ENCODE measurements at places on chromosomes 12 and 14. TPM values are rescaled to one million over a fixed set of nuclear protein-coding genes. Genes with fewer than 3 reads are reported as not detected.

DNA sequence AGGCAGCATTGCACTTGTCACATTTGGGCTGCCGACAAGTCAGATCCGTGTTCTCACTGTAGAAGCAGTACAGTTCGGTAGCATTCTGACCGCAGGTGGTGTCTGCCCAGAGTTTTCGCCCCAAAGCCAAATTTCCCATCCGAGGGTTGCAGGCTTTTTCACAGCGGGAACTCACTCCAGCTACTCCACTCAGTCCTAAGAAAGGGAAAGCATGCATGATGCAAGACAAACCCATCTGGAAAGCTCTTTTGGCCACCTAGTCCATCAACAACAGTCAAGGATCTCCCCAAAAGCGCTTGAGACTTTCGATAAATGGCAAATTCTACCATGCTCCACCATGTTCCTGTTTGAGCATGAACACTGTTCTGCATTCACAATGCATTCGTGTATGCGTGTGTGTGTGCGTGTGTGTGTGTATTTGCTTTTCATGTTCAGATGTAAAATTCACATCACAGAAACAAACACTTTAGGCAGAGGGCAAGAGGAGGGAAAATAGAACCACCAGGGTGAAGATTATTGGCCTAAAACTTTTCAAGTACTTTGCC is 3.2 kb downstream of the NTN4 start:
- DNase-seq: peak; percentile 14

DNA sequence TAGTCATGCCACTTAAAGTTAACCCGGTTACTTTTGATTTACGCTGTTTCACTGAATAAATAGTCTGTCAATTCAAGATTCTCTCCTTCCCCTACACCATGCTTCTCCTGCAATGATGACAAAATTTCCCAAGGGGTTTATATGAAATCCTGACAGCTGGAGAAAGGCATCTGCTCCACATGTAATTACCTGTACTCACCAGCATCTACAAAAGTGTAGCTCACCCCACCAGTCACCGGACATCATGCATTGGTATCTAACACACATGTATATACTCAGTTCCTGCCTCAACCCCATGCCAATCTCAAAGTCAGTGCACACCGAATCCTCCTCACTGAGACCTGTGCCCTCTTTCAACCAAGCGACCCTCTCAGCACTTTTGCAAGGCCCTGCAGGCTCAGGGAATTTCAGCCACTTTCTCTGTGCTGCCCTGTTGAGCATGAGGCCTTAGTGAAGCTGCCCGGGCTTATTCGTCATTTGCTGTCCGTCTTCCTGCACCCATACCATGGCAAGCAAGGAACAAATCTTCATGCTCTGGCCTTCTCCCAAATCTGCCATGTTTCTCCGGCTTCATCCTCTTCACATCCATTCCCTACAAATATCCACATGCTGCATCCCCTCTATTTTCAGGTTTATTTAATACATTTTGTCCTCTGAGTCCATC is 131.6 kb downstream of the SEC23A start:
- no peak for DNase-seq

The GPD1 gene
- polyA plus RNA-seq: 0.06 TPM

- DNase-seq: peak; percentile 59
Observed at GRCh38 chr14:38137005-38137404, 70.7 kb upstream of the SSTR1 start.

The BCL11B gene
- polyA plus RNA-seq: not detected

DNA sequence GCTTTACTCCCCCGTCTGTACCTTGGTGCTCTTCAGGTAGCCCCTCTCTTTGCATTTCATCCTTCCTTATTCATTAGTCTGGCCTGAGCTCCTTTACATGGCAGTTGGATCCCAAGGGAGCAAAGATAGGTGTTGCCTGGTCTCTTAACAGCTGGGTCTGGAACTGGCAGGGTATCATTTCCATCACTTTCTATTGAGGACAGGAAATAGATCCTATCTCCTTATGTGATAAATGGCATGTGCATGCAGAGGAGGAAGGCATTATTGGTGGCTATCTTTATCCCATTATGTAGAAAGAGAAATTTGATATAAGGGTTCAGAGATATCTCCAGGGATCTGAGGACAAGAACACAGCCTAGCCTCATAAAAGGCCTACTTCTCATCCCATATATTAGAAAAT is 54.6 kb upstream of the OAS1 start:
- no peak for DNase-seq

DNA sequence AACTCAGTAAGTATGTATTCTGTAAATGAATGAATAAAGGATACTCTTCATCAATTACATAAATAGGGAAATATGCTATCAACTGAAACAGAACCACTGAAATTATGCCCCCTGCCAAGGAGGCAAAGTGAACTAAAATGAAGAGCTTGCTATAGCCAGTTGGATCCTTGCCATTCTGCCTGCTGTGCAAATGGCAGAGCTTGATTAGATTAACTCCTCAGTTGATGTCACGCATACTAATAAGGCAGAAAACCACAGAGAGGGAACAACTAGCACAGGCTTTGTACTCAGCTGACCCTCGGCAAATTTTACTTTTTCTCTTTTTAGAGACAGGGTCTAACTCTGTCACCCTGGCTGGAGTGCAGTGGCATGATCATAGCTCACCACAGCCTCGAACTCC is 36.7 kb upstream of the FERMT2 start:
- no peak for DNase-seq

- peak; percentile 23 for DNase-seq
Observed at GRCh38 chr12:116818341-116818856, 62.8 kb downstream of the HRK start.

- no peak for DNase-seq
Observed at GRCh38 chr12:120402217-120402616, 33.3 kb upstream of the MSI1 start.

DNA sequence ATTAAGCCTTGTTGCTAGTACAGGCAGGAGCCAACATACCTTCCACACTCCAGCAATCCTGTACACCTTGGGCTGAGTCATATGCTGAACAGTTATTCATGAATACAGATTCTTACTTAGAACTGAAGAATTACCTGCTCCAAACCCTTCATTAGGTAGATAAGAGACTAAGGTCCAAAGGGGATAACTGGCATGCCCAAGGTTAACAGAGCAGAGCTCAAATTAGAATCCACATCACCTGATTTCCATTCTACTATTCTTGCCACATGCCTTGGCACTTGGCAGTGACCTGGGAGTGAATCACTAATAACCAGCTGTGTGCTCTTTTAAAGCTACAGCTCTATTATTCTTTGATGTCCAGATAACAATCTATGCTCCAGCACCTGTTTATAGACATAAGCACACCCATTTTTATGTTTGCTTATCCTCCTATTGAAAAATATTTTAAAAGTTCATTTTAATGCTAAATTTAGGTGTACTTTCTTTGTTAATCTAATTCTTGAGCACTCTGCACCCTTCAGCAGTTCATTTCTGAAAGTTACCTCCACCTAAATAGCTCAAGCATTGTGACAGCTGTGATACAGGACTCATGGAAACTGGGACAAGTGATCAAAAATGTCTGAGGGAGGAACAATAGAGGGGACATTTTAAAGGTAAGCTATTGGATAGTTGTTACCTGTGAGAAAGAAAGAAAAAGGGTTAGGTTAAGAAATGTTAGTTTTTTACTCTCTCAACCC is 19.4 kb downstream of the LPCAT3 start:
- DNase-seq: no peak

GRCh38 chr12:119211884-119212283 is 33.2 kb downstream of the HSPB8 start:
- no peak for DNase-seq

DNA sequence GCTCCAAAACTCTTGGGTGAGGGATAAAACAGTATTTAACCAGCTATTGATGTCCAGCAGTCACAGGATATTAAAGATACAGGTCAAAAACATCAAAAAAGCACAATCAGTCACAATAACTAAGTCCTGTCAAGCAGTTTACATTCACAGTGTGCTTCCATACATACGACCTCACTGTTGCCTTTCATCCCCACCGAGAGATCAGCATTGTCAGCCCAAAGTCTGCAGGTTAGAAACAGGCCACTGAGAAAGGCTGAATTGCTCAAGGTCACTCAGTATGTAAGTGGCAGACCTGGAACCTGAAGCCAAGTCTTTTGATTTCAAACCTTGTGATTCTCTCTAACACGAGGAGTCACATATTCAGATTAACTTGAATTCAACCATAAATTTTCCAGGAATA is 124.9 kb downstream of the GXYLT1 start:
- no peak for DNase-seq

DNA sequence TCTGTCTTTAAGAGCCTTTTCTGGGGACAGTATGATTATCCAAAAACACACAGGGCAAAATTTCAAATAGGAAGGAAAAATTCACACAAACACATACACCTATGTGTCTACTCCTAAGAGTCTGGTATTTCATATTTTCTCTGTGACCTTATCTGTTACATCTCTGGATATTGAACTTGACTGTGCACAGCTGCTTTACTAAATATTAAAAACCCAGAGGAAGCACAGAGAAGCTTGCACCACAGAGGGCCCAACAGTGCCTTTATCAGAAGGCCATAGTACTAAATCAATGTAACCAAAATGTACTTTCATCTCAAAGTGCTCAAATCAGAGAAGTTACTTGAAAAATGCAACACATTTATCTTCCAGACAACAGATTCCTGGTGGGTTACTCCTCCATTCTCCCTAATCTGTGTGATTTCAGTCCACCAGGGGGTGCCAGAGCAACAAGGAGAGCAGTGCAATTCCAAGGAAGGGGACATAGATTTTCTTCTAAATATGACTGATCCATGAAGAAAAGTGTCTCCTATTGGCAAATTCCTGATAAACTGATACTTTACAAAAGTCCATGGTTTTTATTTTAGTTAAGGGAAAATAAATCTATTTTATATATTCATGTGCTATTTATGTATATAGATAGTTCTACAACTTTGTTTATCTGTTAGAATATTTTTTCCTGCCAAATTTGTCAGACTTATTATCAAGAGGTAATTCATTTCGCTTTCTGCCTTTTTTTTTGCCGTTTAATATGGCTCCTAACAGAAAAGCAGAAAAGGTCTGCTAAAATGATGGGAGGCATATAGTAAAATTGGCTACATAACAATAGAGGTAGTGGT is 617.6 kb downstream of the LRFN5 start:
- peak; percentile 68 for DNase-seq

- no peak for DNase-seq
Observed at GRCh38 chr12:111428081-111428727, 22.5 kb downstream of the SH2B3 start.

DNA sequence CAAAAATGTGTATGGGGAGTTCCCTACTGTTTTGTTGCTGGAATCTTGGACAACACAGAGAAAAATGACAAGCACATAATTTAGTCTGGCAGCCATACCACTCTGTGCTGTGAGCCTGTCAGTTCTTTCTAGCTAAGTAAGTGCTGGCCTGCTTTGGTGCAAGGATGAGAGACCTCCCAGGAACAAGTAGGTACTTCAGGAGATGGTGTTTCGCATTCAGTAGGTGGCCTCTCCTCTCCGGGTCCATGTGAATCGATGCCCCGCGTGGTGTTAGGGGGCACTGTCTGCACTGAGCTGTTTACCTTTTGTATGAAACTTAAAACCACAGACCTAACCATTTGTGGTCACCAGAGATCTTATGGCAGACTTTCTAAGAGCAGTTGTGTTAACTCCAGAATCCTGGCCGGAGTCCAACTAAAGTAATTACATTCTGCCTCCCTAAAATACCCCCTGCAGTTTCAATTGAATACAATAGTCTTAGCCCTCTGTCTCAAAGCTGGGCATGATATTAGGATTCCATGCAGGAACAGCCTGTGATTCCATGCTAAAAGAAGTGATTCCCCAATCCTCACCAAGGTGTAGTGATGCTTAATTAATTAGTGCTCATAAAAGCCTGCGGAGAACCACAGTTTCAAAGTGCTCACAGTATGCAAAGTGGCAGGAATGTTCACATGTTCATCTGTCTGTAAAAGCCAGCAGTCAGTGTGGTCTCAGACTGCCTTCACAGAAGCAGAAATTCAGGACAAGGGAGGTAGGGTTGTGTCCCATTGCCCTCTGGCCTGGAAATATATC is 64.2 kb downstream of the LLPH start:
- DNase-seq: peak; percentile 76

DNA sequence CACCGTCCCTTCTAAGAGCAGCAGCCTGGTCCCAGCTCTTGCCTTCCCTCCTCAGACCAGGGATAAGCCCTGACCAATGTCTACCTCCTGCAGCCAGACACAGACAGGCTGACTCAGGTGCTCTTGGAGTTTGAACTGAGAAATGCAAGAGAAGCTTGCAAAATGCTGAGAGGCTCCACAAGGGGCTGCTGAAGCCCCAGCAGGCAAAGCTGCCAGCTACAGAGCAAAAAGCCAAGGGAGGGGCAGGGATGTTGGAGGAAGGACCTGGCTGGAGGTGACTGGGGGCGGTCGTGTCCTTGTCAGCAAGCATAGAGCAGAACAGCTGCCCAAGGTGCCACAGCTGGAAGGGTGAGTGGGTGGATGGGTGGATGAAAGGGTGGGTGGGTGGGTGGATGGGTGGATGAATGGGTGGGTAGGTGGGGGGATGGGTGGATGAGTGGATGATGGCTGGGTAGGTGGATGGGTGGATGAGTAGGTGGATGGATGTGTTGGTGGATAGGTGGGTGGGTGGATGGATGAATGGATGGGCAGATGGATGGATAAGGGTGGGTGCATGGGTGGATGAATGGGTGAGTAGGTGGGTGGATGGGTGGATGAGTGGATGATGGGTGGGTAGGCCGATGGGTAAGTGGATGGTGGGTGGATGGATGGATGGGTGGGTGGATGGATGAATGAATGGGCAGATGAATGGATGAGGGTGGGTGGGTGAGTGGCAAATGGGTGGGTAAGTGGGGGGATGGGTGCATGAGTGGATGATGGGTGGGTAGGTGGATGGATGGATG is 4.0 kb upstream of the INF2 start:
- DNase-seq: no peak

GRCh38 chr12:40158592-40159111 is 52.8 kb upstream of the SLC2A13 start:
- no peak for DNase-seq

The PLD4 gene
- 0.05 TPM for polyA plus RNA-seq

The TMEM117 gene
- 6.1 TPM for polyA plus RNA-seq

DNA sequence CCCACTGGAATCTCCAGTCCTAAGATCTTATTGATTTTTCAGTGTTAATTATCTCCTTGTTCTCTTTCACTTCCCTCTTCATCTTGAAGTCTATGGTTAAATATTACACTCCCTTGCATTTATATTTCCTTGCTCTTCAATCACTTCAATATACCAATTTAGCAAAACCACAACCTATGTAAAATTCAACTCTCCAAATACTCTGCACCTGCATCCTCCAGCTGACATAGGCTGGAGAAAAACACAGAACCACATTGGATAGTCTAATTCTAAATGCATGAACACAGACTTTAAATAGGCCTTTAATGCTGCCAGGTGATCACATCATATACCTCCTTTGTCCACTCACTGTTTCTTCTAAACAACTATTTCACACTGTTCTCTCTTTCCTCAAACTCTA is 253.8 kb upstream of the GARIN6 start:
- no peak for DNase-seq

The MYH6 gene
- polyA plus RNA-seq: not detected

GRCh38 chr14:98858158-98858557 is 413.8 kb downstream of the BCL11B start:
- no peak for DNase-seq

- DNase-seq: peak; percentile 5
Observed at GRCh38 chr12:124109760-124110159, 136.7 kb downstream of the ZNF664 start.

The TMEM263 gene
- polyA plus RNA-seq: 47.9 TPM

The NDRG2 gene
- polyA plus RNA-seq: 1.5 TPM

The IFI27 gene
- polyA plus RNA-seq: 1.2 TPM

GRCh38 chr14:73752297-73752992 is 38.3 kb upstream of the PNMA1 start:
- DNase-seq: peak; percentile 45

All from IMR-90 (cell line).